ENCODE measurements at places on chromosomes 12 and 14.

DNA sequence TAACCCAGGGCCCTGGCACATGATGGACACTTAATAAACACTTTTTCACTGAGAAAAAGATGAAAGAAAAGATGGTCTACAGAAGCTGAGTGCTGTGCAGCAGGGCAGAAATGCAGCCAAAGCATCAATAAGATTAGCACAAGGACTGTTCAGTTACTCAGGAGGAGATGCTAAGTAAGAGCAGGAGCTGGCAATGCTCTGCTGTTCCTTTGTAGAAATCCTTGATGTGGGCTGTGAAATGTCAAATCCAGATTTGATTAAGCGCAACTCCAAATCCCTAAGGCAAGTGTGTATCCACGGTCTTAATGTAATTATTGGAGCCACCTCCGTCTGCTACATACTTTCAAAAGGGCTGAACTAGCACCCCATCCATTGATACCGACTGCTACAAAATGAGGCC, 151.8 kb upstream of the BTG1 start:
- DNase-seq: no peak

DNA sequence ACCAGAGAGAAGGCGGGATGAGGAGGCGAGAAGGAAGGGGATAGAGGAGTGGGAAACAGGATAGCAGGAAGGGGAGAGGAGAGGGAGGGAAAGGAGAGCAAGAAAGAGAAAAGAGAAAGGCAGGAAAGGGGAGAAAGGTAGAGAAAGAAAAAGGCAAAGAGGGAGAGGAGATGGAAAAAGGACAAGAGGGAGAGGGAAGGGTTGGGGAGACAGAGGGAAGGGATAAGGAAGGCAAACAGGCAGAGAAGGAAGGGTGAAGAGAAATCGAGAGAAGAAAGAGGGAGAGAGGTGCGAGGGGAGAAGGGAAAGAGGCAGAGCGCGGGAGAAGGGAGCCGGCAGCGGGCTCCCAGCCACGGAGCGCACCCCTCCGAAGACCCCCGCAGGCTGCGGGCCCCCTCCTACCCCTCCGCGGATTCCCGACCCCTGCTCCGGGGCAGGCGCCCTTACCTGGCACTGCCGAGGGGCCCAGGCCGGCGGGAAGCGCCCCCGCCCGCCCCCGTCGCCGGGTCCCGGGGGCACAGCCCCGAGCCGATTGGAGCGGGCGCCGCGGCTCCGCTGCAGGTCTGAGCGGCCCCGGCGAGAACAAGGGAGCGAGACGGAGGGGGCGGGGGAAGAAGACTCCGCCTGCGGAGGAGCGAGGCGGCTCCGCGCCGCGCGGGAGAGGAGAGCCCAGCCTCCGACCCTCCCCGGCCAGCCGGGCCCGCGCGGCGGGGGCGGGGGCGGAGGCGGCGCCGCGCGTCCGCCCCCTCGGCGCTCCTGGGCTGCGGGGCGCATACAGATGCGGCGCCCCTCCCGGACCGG, at the start of gene CDH24:
Gene CDH24, minus strand, starts transcription at position 565 of the 801 bp plus-strand sequence. CDS start 1,787 bp downstream, outside the sequence.
- DNase-seq: peak; percentile 40

GRCh38 chr14:39154594-39155189, 15.4 kb downstream of the TRAPPC6B start:
- no peak for DNase-seq

DNA sequence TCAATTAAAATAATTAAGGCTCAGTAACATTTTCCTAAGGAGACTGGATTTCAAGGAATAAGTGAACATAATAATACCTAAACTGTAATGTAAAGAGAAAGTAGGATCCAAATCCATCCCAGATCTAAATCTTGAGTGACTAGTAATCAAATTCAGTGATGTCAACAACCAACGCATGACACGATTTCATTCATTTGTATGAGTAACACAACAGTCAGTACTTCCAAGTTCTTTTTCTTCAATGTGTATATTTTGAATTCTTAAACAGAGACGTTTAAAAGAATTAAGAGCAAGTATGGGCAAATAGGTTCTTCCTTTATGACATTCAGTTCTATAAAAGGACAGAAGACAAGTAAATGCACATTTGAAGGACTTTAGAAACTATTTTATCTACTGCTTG, 104.3 kb upstream of the CNTN1 start:
- DNase-seq: no peak

GRCh38 chr12:108634341-108634751, 652 bp upstream of the SELPLG start:
- no peak for DNase-seq

DNA sequence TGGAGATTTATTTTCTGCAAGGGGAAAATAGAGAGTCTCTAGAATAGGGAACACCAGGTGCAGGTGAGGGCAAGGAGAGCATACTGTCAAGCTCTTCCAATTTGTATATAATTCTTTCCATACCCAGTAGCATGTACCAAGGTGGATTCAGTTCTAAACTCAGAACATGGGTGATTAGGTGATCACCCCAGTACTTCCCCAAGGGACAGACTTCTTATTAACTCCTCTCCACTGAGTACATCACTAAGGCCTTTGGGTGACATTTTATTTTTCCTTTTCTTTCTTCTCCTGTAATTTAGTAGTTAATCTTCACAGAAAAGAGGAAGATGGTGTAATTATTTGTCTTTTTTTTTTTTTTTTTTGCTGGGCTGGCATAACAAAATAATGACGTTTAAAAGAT, 54.2 kb downstream of the DIP2B start:
- DNase-seq: no peak

DNA sequence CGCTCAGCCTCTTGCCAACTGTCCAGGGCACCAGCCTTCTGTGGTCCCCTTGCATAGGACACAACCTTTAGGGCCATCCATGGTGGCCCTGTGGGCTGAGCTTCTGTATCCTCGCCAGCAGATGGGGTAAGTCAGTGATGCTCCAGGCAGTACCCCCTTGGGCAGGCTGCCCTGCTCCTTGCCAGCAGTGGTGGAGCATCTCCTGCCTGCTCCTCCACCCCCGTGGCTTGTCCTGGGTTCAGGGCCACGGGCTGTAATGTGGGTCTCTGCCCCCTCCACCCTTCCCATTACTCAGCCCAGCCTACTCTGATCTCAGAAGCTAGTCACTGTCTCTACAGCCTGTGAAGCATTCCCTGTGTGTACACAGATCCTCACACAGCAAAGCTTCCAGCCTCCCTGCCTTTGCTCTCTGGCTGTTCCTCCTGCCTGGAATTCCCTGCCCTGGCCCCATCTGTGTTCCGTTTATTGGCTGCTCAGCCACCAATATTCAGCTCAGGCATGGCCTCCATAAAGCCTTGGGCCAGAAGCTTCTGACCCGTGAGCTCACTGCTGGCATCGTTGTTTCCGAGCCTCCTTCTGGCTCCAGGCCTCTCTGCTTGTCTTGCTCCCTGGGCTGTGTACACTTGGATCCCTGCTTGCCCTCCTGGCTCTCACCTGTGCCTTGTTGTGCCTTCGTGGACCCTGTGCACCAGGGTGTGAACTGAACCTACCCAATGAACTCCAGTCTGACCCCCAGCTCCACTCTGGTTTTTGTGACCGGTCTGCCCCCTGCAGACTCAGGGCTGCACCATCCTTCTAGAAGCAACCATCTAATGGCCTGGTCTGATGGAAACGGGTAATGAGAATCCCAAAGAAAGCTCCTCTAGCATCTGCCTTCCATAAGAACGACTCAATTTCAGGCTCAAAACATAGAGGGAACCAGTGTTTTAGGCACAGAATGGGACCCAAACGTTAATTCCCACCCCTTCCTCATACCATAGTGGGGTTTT, 177.0 kb upstream of the PRMT8 start:
- no peak for DNase-seq

- DNase-seq: no peak
Observed at GRCh38 chr12:5807514-5808219, 137.4 kb downstream of the ANO2 start.

- DNase-seq: no peak
Observed at GRCh38 chr12:6909421-6910145, 4.8 kb upstream of the ENO2 start.

GRCh38 chr12:19398376-19399363, 40.6 kb upstream of the AEBP2 start:
- no peak for DNase-seq

- no peak for DNase-seq
Observed at GRCh38 chr14:52949711-52950409, 990 bp downstream of the FERMT2 start.

DNA sequence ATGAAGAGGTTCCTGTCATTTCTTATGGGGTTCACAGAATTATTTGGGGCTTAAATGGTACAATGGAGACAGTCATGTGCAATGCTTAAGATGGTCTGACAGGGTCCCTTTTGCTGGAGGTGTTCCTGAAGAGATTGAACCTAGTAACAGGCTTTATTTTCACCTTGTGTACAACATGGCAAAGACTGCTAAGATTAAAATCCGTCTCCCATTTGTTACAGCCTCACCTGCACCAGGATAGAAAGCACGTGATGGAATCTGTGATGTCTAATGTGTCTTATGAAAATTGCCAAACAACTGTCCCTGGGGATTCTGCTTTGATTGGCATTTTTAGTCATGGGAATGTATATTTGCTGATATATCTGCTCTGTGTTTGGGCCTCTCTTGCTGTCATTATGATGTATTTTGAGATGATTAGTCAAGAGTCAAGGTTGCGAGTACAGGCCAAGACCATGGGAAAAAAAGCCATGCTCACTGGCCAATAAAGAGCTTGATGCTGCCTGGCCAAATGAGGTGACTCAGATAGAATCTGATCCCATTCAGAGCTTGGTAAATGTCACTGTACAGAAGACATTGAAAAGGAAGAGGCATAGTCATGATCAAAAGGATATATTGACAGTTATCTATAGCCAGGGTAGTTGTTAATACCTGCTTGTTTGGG, 96.1 kb downstream of the FLRT2 start:
- DNase-seq: no peak

DNA sequence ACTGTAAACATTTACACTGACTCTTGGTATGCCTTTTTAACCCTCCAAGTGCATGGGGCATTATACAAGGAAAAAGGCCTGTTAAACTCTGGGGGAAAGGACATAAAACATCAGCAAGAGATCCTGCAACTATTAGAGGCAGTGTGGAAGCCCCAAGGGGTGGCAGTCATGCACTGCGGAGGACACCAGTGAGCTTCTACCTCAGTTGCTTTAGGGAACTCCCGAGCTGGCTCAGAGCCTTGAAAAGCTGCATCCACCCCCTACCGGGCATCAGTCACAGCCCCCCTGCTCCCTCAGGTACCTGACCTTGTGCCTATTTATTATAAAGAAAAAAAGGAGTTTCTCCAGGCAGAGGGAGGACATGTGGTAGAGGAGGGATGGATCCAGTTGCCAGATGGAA, 695.6 kb upstream of the LMO3 start:
- DNase-seq: no peak

- no peak for DNase-seq
Observed at GRCh38 chr12:80411787-80412186, 32.2 kb upstream of the PTPRQ start.

DNA sequence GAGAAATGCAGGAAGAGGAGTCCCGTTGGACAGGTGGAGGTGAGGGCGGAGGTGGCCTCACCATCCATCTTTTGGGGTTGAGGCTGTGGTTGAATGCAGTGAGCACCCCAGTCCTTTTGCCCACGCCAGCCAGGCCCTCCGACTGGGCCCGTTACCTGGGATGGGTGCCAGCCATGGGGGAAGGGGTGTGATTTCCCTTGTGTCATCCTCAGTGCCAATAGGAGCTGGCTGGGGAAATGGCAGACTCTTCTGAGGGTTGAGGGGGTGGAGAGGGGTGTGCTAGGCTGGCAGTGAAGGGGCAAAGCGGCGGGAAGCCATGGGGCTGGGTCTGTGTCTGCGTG, 9.6 kb downstream of the KCNH3 start:
- DNase-seq: no peak

- no peak for DNase-seq
Observed at GRCh38 chr14:99737956-99738667, 54.0 kb downstream of the CYP46A1 start.

GRCh38 chr12:93736640-93737178, 59.5 kb downstream of the CRADD start:
- no peak for DNase-seq

DNA sequence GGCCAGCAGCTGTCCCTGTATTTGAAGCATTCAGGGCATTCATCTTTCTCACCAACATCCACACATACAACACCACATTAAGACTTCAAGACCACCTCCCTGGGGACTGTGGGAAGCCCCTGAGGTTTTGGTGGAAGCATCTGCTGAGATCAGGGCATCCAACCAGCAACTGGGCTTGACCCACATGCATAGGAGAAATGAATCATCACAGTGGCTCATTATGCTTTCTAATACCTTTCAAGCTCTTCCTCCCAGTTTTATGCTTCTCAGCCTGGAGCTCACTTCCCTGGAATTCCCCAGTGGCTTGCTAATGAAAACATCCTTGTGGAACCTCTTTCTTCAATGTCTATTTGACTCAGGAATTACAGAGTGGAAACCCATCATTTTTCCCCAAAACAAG, 21.4 kb upstream of the CMKLR1 start:
- no peak for DNase-seq

DNA sequence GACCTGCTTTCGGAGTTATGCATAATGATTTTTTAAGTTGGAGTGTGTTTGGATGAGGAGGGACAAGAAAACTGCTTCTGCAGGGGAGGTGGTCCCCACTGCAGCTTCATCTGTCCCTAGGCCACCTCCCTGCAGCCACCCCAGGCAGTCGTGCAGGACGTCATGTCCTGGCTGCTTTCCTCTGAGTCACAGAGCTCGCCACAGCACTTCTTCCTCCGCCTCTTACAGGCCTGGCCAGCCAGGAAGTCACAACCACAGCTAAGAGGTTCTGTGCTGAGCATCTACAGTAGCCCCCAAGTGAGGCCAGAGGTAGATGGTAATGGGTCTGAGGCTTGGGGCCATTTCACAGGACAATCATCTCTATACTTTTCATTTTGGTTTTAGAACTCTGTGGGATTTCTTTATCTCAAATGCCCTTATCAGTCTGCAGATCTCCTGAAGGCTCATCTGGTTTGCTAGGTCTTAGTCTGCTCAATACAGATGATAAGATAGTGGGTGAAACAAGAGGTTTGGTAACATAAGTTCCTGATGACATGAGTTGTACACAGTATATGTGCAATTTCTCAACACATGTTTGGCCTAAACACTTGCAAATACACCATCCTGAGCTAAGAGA, 106.4 kb downstream of the ARF6 start:
- no peak for DNase-seq

DNA sequence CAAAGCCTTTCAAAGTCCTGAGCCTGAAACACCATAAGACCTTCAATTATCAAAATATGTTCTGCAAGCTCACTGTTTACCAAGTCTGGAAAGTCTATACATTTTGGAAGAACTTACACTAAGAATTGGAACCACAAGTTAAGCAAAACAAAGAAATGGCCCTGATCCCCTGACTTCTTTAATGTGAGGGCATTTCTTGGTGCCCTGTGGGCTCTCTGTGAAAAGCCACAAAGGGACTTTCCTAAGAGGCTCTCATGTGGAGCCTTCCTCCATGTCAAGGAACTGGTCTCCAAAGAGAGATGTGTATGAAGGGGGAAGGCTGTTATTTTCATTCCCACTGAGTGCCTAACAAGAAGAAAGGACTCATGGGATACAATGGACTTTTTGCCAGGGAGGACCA, 13.5 kb upstream of the MYH6 start:
- DNase-seq: no peak

- DNase-seq: no peak
Observed at GRCh38 chr14:100989924-100990323, 86.4 kb upstream of the RTL1 start.

- DNase-seq: no peak
Observed at GRCh38 chr14:105503935-105504692, 13.1 kb downstream of the TEDC1 start.

GRCh38 chr12:90028635-90029051, 320.0 kb upstream of the ATP2B1 start:
- no peak for DNase-seq

- DNase-seq: peak; percentile 99
Observed at GRCh38 chr14:34982421-34983147, at the start of gene SRP54. Gene SRP54 (plus strand): TSS chr14:34982992. CDS start chr14:34996710, 13,718 bp downstream.

- DNase-seq: no peak
Observed at GRCh38 chr14:22565391-22565945, 23.6 kb downstream of the DAD1 start.
